ENCODE measurements at places on chromosomes 7 and 10. TPM values are rescaled to one million over a fixed set of nuclear protein-coding genes. Genes with fewer than 3 reads are reported as not detected.
A peak's percentile ranks its signal among the peaks of the same experiment; 100 is the strongest.

GRCh38 chr10:44028384-44029137, 356.3 kb downstream of the CXCL12 start:
- H3K27ac ChIP-seq: no peak overlapping the region
- no peaks in the 10 kb centered on the region for H3K36me3 ChIP-seq

DNA sequence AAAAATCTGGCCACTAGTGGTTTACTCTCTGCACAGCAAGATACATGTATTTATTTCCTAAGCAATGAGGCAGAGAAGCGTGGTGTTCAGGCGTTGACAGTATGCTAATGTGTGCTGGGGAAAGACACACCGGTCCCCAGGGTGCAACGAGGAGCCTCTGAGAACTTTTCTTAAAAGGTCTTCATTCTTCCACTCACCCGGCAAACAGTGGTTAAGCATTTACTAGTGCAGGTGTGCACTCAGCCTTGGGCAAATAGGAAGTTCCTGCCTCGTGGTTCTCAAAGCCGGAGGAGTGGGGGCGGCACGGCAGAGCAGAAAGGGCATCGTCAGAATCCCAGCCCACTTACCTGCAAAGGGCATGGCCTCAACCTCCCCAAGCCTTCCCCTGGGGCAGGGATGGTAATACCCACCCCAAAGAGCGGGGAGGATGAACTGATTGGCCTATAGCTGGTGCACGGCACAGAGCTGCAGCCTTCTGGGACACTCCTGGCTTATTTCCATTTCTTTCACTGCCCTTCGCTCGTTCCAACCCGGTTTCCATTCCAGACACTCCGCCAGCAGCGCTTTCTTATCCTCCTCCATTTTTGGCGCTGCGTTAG, 184.3 kb upstream of the CTBP2 start:
- no peak for DNase-seq
- 0 out of 2 replicates have a peak, but pooled peaks cover 9% of the 10 kb centered on the region for H3K27me3 ChIP-seq
- H3K4me3 ChIP-seq: no peak overlapping the region
- H3K36me3 ChIP-seq: no peaks in the 10 kb centered on the region

DNA sequence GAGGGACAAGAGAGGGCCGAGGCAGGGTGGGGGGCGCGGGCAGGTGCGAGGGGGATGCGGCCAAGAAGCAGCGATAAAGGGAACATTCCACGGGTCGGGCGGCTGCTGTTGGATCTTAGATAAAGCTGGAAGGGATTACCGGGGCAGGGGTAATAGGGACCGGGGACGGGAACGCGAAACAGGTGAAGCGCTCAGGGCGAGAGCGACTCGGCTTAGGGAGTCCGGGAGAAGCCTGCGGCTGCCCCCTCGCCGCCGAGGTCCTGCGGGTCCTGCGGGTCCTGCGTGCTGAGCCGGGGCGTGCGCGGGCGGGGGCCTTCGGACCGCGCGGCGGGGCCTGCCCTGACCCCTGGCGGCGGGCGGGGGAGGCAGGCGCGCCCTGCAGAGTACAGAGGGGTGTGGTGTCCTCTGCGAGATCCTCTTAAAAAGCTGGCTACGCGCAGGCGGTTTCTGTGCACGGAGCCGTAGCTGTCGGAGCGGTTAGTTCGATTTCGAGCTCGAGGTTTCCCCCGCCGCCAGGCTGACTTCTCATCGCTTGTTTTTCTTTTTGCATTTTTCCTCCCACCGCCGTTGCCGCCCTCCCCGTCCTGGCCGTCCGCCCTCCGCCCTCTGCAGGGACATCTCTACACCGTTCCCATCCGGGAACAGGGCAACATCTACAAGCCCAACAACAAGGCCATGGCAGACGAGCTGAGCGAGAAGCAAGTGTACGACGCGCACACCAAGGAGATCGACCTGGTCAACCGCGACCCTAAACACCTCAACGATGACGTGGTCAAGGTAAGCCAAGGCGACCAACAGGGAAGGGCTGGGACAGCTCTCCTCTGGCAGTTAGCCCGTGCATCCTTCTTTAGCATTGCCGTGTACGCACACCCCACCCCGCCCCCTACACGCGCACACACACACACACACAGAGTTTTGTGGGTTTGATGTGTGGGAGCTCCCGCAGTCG, 1.4 kb downstream of the CAV1 start:
- H3K4me3 ChIP-seq: peak overlapping the region; percentile 95
- H3K4me1 ChIP-seq: peaks cover 48% of the 10 kb centered on the region
- H3K36me3 ChIP-seq: peaks cover 40% of the 10 kb centered on the region
- peak; percentile 96 for DNase-seq

DNA sequence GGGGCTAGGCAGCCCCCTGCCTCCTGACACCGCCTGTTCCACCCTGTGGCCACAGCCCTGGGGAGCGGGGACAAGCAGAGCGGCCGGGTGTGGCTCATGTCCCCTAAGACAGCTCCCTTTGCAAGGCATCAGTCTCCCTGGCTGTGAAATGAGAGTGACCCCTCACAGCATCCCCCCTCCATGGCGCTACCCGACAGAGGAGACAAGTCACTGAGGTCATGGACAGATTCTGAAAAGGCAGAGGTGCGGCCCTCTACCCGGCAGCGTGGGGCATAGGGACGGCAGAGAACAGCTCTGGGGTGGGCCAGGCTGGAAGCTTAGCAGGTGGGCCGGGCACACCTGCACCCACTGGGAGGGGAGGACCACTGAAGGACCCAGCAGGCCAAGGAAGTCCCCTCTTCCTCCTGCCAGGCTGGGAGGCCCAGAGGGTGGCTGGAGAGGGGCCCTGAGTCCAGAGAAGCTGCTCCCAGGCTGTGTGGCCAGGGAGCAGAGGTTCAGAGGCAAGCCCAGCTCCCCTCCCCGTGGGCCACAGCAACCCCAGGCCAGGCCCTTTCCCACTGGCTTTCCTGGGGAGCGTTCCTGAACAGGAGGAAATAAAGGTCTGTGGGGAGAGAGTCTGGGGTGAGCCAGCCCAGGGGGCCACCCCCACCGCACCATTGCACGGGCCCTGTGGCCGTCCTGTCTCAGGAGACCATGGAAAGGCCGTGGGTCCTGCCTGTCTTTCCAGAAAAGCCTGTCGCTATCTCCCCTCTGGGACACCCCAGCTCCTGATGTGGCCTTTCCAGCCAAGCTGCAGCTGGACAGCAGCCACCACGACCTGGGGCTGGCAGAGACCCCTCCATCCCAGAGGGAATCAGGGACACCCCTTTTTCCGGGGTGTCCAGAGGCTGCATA, 1.7 kb downstream of the ADAP1 start:
- no peak for DNase-seq
- H3K4me1 ChIP-seq: no peaks in the 10 kb centered on the region
- no peaks in the 10 kb centered on the region for H3K27me3 ChIP-seq
- no peak overlapping the region for H3K4me3 ChIP-seq
- no peaks in the 10 kb centered on the region for H3K36me3 ChIP-seq

GRCh38 chr10:62812672-62813439, 3.3 kb downstream of the EGR2 start:
- no peak overlapping the region for H3K27ac ChIP-seq
- 0 out of 2 replicates have a peak, but pooled peaks cover 4% of the 10 kb centered on the region for H3K27me3 ChIP-seq
- DNase-seq: no peak
- no peak overlapping the region for H3K4me3 ChIP-seq
- peaks cover 10% of the 10 kb centered on the region for H3K4me1 ChIP-seq
- no peaks in the 10 kb centered on the region for H3K36me3 ChIP-seq

- no peak overlapping the region for H3K4me3 ChIP-seq
- no peaks in the 10 kb centered on the region for H3K36me3 ChIP-seq
- H3K27me3 ChIP-seq: no peaks in the 10 kb centered on the region
- no peak overlapping the region for H3K27ac ChIP-seq
- H3K4me1 ChIP-seq: no peaks in the 10 kb centered on the region
Measured at GRCh38 chr7:46672861-46673260, 751.8 kb upstream of the IGFBP3 start.

DNA sequence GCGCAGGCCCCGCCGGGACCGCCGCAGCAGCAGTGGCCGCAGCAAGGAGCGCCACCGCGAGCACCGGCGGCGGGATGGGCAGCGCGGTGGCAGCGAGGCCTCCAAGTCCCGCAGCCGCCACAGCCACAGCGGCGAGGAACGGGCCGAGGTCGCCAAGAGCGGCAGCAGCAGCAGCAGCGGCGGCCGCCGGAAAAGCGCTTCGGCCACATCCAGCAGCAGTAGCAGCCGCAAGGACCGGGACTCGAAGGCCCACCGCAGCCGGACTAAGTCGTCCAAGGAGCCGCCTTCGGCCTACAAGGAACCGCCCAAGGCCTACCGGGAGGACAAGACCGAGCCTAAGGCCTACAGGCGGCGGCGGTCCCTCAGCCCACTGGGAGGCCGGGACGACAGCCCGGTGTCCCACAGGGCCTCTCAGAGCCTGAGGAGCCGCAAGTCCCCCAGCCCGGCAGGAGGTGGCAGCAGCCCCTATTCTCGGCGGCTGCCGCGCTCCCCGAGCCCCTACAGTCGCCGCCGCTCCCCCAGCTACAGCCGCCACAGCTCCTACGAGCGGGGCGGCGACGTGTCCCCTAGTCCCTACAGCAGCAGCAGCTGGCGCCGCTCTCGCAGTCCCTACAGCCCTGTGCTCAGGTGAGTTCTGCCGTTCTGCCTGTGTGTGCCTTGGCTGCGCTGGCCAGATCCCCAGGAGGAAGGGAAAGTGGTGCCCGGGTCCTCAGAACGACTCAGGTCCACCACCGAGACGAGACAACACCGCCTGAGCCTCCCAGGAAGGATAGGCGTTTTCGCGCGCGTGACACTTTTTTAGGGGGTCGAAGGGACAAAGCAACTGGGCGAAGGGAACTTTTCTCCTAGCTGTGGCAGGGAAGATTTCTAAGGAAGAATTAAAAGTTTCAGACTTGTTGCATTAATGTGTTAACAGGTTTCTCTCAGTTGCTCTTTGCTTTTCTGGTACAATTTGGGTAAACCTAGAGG, 1.5 kb downstream of the CDK13 start:
- H3K4me1 ChIP-seq: peaks cover 26% of the 10 kb centered on the region
- H3K36me3 ChIP-seq: no peaks in the 10 kb centered on the region
- peak; percentile 74 for DNase-seq

DNA sequence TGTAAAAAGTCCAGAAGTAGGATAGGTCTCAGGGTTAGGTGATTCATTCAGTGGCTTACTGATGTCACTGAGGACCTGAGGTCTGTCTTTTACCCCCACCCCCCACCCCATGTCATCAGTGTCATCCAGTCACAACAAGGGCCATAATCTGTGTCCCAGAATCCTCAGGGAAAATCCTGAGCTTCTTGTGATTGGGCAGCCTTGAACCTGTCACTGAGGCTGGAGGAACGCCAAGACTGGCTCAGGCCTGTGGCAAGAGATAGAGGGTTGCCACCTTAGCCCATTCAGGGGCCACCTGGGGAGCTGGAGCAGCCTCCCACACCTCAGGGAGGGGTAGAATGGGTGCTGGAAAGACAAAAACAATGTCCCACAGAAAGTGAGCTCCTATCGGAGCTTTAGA, 29.7 kb downstream of the NUB1 start:
- H3K4me1 ChIP-seq: peaks cover 19% of the 10 kb centered on the region
- H3K36me3 ChIP-seq: peaks cover 10% of the 10 kb centered on the region
- no peak for DNase-seq
- no peak overlapping the region for H3K4me3 ChIP-seq
- no peak overlapping the region for H3K27ac ChIP-seq

GRCh38 chr7:138025215-138026186, 23.6 kb upstream of the CREB3L2 start:
- H3K4me3 ChIP-seq: no peak overlapping the region
- no peaks in the 10 kb centered on the region for H3K36me3 ChIP-seq
- H3K27me3 ChIP-seq: no peaks in the 10 kb centered on the region
- no peaks in the 10 kb centered on the region for H3K4me1 ChIP-seq

GRCh38 chr10:65931291-65932070, 994.4 kb upstream of the LRRTM3 start:
- H3K36me3 ChIP-seq: no peaks in the 10 kb centered on the region
- H3K27ac ChIP-seq: no peak overlapping the region
- H3K27me3 ChIP-seq: no peaks in the 10 kb centered on the region
- H3K4me3 ChIP-seq: no peak overlapping the region
- no peaks in the 10 kb centered on the region for H3K4me1 ChIP-seq
- DNase-seq: no peak

DNA sequence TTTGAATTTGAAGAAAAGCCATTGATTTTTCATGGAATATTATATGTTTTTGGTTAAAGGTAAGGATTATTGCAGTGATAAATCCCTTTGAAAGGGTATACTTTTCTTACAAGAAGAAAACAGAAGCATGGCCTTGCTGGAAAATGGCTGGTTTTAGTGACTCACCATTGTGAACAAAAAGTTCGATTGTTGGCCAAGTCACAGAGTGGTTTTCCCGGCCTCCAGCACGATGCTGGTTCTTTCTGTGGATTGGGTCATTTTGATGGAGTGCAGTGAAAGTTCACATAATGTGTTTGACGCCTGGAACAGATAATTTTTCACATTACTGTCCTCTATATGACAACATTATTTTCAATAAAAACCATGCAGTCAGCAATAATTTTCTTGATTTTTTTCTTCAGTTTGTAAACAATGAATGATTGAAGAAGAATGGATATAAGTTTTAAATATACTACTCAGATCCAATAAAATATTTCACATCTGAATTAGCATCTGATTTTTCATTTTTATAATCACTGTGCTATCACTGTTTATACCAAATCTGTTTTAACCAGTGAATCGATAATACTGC, 60.9 kb downstream of the RBM20 start:
- peak; percentile 30 for DNase-seq
- H3K4me3 ChIP-seq: no peak overlapping the region
- H3K27ac ChIP-seq: no peak overlapping the region

- no peaks in the 10 kb centered on the region for H3K27me3 ChIP-seq
- no peak overlapping the region for H3K4me3 ChIP-seq
- no peak overlapping the region for H3K27ac ChIP-seq
Measured at GRCh38 chr10:123323884-123324283, 169.7 kb downstream of the BUB3 start.

GRCh38 chr7:26087321-26088091, 64.5 kb upstream of the NFE2L3 start:
- no peak overlapping the region for H3K4me3 ChIP-seq
- H3K4me1 ChIP-seq: no peaks in the 10 kb centered on the region
- peak; percentile 16 for DNase-seq
- H3K27me3 ChIP-seq: no peaks in the 10 kb centered on the region
- no peak overlapping the region for H3K27ac ChIP-seq
- H3K36me3 ChIP-seq: no peaks in the 10 kb centered on the region

DNA sequence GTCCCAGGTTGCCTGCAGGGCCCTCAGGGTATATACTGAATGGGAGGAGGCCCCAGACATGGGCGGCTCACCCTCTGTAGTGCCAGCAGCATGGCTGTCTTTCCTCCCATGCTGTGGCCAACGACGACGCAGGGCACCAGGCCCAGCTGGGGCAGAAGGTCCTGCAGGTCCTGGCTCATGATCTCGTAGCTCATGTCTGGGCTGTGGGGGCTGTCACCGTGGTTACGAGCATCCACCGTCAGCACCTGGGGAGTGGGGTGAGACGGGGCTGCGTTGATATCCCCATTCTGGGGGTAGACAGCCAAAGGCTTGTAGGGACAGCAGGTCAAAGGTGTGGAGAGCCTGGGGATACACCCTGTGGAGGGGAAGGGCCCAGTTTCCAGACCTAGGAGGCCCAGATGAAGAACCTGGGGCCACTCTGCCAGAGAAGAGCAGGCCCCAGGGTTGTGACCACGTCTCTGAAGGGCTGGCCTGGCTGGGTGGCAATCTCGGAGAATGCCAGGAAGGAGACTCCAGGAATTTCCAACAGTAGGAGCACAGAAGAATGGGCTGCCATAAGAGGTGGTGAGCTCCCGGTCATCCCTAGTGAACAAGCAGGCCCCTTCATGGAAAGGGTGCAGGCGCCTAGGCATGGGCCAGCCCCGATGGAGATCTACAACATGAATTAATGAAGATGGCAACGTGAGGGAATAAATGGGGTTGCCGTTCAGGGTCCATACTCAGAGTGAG, 947 bp downstream of the ABHD11 start:
- no peaks in the 10 kb centered on the region for H3K36me3 ChIP-seq
- H3K27me3 ChIP-seq: no peaks in the 10 kb centered on the region

The SPACDR gene
- total RNA-seq: not detected

The OR2A12 gene
- not detected for total RNA-seq

The GPR85 gene
- 7.2 TPM for total RNA-seq
